ENCODE measurements at places on chromosomes 6 and 20. TPM values are rescaled to one million over a fixed set of nuclear protein-coding genes. Genes with fewer than 3 reads are reported as not detected.

DNA sequence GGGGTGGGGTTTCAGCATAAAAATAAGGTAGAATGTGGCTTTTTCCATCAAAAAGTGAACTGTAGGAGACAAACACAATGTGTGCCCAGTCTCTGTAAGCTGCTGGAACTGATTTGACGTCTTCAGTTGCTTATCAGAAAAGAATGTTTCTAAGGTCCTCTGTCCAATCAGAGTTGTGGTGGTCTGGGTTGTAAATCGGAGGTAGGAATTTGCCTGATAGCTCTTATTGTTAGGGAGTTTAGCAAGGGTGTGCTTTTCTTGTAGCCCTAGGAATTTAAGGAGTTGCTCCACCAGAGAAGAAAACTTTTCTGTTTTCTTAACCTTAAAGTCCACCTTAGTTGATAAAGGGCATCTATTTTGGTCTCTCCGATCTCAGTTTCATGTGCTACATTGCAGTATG lies 10.4 kb upstream of the SSTR4 start:
- DNase-seq, result no peak

DNA sequence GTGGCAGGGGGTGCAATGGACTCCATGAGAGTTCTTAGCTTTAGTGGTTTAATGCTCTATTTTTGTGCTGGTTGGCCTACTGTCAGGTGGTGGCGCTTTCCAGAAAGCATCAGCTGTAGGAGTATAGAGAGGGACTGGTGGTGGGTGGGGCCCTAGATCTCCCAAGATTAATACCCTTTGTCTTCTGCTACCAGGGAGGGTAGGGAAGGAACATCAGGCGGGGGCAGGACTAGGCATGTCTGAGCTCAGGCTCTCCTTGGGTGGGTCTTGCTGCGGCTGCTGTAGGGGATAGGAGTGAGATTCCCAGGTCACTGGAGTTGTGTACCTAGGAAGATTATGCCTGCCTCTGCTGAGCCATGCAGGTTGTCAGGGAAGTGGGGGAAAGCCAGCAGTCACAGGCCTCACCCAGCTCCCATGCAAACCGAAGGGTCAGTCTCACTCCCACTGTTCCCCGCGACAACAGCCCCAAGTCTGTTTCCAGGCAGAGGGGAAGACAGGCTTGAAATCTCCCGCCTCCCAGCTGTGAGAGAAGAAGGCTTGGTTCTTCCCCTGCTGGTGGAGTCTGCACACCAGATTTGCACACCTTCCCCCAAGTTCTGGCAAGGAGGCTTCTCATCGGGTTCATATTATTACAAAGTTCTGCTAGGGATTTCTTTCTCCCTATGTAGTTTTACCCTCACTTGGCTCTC lies 46.7 kb upstream of the PKIB start:
- no peak for DNase-seq

DNA sequence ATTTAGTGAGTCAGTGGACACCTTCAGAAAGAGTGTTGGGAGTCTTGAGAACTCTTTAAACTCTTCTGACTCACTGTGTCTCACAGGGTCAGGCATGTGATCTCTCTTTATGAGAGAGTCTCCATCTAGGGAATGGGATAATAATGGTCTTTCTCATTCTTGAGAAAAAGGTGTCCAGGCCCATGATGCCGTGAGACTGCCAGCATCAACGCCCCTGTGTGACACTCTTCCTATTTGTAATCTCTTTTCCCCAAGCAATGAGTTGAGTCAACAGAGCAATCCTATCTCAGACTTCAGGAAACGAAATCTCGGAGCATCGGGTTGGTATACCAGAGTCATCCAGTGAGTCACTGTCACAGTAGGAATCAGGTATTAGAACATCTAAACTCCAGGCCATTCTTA lies 82.3 kb upstream of the BMP2 start:
- peak; percentile 85 for DNase-seq

DNA sequence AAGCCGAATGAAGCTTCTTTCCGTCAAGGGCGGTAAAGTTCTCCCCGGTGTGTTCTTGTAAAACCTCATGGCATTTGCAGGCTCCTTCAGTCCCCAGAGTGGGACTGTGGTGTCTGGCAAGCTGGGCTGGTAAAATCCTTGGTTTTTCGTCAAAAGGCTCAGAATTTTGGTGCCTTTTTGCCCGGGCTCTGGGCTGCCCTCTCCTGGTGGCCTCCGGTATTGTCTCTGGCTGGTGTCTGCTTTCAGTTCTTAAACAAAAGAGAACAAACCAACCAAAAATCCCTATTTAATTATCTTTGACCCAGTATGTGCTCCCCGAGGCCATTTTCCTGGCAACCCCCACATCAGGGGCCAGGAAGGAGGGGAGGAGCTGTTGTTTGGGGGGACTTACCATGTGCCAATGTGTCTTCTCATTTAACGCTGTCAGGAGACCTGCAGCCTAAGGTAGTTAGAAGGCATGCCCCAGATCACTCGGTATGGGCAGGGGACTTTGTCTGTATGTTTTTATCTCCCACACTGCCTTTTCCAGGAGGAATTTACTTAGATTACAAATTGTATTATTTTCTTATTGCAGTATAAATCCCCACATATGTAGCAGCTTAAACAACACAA lies 11.1 kb downstream of the CDH4 start:
- DNase-seq, result peak; percentile 14

DNA sequence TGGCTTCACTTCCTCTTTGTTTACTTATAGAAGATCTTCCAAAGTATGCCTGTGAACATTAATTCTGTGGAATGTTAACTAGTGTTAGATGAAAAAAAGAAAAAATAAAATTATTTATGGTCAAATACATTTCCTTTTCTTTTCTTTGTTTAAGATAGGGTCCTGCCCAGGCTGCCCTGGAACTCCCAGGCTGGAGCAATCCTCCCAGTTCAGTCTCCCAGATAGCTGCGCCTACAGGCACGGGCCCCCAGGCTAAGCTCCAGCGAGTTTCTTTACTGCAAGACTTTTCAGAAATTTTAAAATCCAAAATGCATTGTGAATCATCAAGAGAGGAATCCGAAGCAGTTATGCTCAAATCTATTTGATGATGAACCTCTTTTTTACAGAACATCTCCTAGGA lies 39.3 kb upstream of the IL20RA start:
- DNase-seq, result no peak

DNA sequence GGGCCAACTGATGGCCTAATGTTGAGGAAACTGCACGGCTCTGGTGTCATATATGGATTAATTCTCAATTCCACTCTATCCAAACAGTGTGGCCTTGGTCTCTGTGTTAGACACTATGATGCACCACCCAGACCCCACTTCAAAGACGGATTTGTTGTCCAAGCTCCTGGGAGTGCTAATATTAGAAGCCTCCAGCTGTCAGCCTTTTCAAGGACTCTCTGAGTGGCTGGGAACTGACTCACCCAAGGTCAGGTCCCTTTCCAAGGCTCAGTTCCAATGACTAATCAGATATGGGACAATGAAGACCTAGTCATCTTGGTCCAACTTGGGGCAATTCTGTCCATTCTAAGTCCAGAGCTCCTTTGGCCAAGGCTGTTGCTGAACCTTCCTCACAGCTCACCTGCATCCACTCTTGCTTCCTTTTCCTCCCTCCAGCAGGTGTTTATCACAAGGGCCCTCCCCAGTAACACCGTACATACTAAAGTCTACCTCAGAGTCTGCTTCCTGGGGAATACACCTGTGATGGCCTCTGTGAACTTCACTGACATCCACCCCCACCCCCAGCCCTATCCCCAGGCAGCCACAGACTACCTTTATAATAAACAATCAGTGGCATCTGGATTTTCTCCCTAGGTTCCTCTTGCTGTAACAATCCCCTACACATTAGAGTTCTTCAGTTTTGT lies 7.2 kb upstream of the IL20RA start:
- peak; percentile 42 for DNase-seq

DNA sequence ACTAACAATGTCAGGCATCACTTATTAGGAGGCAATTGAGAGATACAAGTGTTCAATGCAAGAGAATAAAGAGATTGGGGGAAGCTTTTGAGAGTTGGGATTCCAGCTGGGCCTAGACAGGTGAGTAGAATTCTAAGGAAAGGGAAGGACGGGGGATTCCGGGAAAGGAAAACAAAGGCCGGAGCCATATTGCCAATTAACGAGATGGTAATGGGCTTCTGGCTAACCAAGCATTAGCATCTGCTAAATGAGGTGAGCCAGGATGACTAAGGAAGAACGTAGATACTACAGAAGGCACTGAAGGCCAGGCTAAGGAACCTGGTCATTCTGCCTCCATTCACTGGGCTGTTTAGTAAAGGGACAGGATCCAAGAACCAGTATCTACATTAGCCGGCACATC lies 10.5 kb downstream of the FYN start:
- DNase-seq, result no peak

DNA sequence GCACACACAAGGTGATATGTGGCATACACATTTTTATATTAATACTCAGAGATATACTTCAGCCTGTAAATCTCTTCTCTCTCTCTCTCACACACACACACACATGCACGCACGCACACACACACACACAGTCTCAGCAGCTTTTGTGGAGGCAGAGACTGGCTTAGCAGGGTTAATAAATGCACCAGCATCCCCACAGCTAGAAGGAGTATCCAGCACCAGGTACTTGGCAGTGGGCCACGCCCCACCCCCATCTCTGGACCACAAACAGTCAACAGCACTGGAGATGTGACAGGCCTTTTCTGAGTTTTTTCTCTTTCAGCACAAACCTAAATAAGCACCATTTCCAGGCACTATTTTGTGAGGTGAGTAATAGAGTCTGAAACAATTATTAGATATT lies 47.3 kb upstream of the LRFN2 start:
- DNase-seq, result peak; percentile 17

DNA sequence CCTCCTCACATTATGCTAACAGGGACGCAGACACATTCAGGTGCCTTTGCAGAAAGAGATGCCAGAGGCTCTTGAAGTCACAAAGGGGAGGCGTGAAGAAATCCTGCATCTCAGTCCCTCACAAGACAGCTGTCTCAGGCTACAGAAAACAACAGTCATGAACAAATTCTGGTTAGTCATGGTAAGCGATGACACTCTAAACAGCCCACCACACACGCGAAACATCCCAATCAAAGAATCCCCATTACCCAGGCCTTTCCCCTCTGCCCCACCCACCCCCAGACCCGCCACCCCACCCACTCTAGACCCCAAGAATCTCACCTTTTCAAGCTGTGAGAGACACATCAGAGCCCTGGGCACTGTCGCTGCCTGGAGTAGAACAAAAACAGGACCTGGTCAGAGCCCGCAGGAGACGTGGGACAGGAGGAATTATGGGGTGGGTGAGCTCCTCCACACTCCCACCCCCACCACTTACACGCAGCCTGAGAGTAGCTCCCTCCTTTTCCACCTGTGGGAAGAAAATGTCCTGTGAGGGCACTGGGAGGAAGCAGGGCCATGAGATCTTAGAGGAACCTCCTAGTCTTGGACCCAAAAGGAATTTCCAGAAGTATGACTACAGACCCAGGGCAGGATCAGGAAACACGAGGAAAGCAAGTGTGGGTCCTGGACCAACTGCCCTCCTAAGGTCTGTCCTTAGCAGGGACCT lies 2.7 kb downstream of the HLA-B start:
- DNase-seq, result peak; percentile 27

DNA sequence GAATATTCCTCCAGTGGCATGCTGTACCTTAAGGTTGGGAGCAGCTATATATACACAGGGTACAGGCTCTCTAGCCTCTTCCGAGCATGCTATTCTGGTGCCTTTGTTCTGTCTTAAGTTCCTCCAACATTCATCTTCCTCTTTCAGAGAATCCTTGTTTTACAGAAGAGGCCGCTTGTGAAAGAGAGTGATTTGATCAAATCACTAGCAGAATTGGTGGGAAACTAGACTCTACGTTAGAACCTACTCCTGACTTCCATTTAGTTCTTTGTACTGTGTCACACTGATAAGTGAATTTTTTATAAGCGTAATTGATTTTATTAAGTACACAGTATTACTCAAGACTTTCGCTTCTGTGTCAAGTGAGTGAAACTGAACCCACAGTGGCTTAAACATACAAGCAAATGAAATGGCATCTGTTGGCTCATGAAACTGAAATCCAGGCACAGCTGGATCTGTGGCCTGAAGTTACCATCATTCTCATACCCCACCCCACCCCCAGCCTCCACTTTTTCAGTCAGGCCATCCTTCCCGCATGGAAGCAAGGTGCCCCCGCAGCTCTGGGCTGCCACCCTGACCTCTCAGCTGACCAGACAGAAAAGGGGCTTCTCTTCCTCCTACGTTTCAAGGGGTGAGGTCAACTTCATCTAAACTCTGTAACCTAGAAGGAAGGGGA lies 102.3 kb downstream of the RPP40 start:
- DNase-seq, result no peak

DNA sequence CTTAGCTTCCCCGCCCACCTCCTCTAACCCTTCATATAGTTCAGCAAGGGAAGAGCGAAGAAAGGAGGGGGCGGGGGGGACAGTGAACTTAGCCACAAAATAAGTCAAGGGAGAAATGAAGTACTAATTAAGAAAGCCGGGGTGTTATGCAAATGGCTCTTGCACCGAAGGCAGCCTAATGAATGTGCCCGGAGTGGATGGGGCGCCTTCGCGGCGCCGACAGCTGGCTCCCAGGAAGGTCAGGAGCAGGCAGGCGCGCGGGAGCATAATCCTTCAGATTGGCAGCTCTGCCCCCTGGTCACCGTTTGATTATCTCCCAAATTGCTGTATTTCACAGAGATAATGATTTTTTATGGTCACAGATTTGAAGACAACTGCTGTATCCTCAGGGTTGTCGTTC lies 395.1 kb downstream of the TFAP2B start:
- DNase-seq, result peak; percentile 16

GRCh38 chr6:10140824-10141223 lies 274.1 kb downstream of the TFAP2A start:
- DNase-seq, result peak; percentile 85

DNA sequence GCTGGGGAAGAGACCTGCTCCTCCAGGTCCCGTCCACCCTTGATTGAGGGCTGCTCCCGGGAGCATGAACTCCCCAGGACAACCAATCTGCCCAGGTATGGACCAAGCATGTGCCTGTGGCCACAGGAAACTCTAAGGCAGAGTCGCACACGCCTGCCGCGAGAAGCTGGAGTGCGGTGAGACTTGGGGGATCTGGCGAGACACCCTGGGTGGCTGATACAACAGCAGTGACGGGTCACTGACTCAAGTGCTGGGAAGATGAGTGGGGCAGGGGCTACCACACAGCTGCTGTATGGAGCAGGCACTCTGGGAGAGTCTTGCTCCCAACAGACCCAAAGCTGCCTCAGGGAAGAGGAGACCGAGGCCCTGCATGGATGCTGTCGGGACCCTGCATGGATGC lies 40.1 kb downstream of the BFSP1 start:
- no peak for DNase-seq

DNA sequence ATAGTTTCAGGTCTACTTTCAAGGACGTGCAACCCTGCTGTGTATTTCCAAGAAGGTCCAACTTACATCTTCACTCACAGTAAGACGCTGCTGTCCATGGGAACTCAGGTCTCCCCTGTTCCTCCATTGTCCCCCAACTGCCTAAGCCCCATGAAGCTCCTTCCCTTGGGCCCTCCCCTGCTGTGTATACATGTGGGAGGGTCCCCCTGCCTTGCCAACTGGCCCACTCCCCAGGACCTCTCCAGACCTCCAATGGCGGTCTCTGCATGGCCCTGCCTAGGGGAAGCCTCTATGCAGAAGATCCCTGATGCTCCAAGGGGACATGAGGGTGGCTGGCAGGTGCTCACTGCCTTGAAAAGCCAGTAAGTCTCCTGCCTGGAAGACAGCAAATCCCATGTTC lies 186.7 kb upstream of the CST7 start:
- DNase-seq, result no peak

KPNA5 gene
- total RNA-seq, result 2.7 TPM

SLC26A8 gene
- not detected for total RNA-seq

CST2 gene
- not detected for total RNA-seq

ARMH2 gene
- not detected for total RNA-seq

SAMD3 gene
- 2.8 TPM for total RNA-seq

TLDC2 gene
- not detected for total RNA-seq

LTA gene
- total RNA-seq, result not detected

GNAS-AS1 gene
- total RNA-seq, result 1.0 TPM

CYP39A1 gene
- total RNA-seq, result 6.2 TPM

SLC17A1 gene
- not detected for total RNA-seq

Data from M059J (cell line).